HepG2 (cell line): ENCODE measurements at places on chromosomes 1 and 21. TPM values are rescaled to one million over a fixed set of nuclear protein-coding genes. Genes with fewer than 3 reads are reported as not detected.

The RAB25 gene
- 0.12 and 0.22 TPM in 2 replicates for polyA plus RNA-seq

The OLFM3 gene
- polyA plus RNA-seq: not detected in 2 replicates

GRCh38 chr1:13908128-13908527, 208.1 kb downstream of the PRDM2 start:
- DNase-seq: no peak

DNA sequence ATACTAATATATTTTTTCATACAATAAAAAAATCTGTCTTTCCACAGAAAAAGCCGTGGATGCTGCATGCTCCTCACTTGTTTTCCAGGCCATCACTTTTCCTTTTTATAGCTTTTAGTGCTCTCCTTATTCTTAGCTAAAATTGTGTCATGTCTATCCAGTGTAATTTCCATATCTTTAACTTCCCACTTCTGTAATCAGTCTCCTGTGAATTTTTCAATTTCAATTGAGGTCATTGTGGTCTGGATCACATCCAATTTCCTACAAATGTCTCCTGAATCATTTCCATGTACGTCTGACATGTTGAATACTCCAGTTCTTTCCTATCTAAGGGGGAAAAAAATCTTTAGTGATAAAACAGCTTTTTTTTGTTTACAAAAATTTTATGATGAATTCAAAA, 838.2 kb upstream of the B3GALT2 start:
- DNase-seq: no peak

GRCh38 chr1:157988002-157988401, 5.4 kb upstream of the KIRREL1 start:
- no peak for DNase-seq

DNA sequence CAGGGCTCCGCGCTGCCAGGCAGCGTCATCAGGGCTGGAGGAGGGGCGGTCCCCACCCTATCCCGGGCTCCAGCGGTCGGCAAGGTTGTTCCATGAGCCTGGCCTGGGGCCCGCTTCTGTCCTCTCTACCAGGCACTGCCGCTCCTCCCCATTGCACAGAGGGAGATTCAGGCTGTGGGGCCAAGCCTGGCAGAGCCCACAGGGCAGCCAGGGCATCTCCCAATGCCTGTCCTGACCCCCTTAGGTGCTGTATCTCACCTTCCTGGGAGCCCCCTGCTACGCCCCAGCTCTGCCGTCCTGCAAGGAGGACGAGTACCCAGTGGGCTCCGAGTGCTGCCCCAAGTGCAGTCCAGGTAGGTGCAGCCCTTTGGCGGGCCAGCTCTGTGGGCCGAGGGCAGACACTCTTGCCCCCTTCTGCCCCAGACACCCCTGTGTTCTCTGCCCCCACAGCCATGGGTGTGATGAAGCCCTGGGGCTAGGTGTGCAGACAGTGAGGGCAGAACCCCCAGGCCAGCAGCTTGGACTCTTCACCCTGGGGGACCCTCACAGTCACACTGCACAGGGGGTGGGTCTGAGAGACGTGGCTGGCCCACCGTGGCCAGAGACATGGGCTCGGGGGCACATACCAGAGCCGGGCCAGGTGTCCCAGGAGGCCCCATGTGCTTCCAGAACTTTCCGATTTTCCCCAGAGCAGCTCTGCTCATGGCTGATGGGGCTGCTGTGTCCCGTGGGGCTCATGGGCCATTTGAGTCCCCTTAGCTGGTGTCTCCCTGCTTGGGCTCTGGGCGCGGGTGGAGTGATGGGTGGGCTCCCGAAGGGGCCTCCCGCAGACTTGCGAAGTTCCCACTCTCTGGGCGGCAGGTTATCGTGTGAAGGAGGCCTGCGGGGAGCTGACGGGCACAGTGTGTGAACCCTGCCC, 1.6 kb downstream of the TNFRSF14 start:
- DNase-seq: no peak

DNA sequence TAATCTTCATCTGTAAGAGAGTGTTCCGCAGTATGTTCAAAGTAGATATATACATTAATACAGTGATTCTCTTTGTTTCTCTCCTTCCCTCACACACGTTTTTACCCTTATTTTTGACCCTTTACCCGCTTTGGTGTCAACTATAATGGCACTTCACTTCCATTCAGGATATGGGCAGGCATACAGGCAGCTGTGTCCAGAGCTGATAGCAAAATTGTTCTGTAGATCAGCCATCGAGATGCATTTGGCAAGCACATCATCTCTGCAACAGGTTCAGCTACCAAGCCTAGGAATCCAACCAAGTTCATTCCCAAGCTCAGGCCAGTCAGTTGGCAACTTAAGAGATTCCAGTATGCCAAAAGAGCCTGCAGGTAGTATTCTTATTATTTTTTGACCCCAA, 74.8 kb downstream of the FNBP1L start:
- DNase-seq: no peak

- DNase-seq: no peak
These were observed 62.9 kb downstream of the SEC16B start for GRCh38 chr1:177907000-177907399.

DNA sequence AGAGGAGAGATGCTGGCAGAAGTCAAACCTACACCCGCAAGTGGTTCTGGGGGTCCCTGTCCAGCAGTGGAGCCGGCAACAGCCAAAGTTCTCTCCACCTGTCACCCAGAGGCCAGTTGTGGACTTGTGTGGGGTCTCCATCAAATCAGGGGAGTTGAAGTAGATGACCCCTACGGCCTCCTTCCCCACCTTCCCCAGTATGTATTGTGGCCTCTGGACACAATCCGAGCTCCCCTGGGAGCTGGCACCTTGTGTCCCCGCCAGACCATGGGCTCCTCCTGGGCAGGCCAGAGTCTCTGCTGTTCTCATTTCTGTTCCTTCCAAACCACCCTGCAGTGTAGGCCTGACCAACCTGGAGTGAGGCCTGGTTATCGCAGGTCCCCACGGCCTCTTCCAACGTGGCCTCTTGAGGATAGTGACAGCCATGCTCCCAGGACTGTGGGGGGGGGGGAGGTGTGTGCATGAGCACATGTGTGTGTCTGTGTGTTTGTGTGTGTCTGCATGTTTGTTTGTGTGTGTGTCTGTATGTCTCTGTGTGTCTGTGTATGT, 246.4 kb downstream of the MATN1 start:
- DNase-seq: no peak

DNA sequence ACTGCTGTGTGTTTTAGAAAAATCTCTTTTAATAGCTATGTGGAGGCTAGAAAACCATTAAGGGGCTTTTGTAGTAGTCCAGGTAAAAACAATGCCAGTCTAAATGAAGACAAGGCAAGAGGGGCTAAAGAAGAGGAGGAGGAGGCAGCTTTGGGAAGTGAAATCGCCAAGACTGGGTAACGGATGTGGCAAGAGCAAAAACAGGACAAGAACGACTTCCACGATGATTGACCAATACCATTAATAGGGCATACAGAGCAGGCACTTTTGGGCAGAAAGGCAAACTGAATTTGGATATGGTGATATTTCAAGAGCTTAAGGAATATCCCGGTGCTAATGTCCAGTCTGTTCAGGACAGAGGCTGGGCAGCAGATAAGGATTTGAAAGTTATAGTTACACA, 22.0 kb downstream of the COA6 start:
- DNase-seq: no peak

- no peak for DNase-seq
These were observed 1999.4 kb downstream of the MRPL39 start for GRCh38 chr21:23607782-23608431.

- no peak for DNase-seq
These were observed 52.0 kb downstream of the RUNX3 start for GRCh38 chr1:24878045-24878444.
